ENCODE measurements at places on chromosomes 1 and 21.

- DNase-seq, result no peak
Observed at GRCh38 chr1:230365723-230366307, 60.3 kb downstream of the PGBD5 start.

DNA sequence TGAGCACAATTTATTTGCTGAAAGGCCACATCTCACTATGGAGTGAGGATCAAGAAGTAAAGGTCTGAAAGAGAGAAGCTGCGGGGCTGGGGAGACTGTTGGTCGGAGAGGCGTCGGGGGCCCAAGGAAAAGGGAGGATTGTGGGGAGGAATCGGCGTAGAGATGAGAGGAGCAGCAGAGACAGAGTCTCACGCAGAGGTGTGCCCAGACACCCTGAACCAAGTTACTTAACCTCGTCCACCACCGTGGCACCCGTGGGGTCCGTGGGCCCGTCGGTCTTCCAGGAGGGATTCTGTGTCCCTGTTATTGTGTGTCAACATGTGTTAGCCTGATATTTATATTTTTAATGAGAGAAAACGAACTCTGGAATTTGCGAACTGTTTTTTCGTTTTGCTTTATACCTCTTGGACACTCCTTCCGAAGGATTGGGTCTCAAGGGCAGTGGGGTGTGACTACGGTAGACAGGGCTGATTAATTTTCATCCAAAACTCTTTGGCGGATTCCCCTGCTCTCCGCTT, 3.8 kb upstream of the NBPF1 start:
- DNase-seq, result no peak

DNA sequence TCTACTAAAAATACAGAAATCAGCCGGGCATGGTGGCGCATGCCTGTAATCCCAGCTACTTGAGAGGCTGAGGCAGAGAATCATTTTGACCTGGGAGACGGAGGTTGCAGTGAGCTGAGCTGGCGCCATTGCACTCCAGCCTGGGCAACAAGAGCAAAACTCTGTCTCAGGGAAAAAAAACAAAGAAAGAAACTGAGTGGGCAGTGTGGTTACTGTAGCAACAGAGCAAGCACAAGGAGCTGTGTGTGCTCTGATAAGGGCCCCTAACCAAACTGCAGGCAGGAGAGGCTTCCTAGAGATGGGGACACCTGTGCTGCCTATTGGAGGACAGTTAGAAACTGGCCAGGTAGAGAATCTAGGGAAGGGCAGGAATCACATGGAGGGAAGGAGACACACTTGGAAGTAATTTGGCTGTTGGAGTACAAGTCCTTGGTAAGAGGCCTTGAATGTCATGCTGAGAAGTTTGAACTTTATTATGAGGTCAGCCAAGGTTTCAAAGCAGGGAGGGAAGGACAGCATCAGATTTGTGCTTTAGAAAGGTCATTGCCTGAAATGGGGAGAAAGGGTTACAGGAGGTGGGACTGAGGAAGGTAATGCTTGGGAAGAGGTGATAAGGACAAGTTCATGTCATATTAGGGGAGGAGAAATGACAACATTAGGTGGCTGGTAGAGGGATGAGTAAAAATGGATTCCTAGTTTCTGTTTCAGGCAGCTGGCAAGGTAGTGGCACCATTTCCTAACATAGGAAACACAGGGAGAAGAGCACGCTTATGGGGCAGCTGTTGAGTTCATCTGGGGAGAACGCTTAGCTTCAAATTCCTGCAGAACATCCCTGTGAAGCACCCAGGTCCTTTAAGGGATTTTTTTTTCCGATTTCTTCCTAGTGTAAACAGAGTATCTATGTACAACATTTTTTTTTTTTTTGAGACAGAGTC, 69.2 kb upstream of the ARTN start:
- DNase-seq, result no peak

GRCh38 chr1:76124196-76124595, 49.6 kb downstream of the ST6GALNAC3 start:
- no peak for DNase-seq

- DNase-seq, result no peak
Observed at GRCh38 chr1:181178241-181178879, 89.9 kb downstream of the IER5 start.

DNA sequence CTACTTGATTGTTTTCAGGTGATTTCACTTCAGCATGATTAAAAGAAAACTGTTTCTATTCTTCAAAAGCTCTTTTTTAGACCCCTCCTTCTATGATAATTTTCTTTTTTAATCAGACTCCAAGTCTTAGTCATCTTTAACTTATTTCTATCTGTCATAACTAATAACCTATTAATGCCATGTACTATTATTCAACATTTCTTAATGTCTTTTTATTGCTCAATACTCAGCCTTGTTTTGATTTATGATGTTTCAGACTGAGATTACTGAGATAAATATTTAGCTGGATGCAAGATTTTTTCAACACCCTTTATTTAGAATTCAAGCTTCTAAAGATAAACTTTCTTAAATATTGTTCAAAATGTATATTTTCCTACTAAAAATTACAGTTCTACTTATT, 53.6 kb downstream of the ATP6V1G3 start:
- DNase-seq, result no peak
